ENCODE measurements at places on chromosomes 7 and 10.
A peak's percentile ranks its signal among the peaks of the same experiment; 100 is the strongest.

GRCh38 chr10:27223964-27224363, 16.6 kb downstream of the ACBD5 start:
- peak; percentile 12 for DNase-seq

- no peak for DNase-seq
These were observed 67.0 kb downstream of the PRLHR start for GRCh38 chr10:118528426-118528825.

GRCh38 chr7:68678196-68678595, 920.1 kb upstream of the AUTS2 start:
- no peak for DNase-seq

- DNase-seq: no peak
These were observed 491.1 kb upstream of the ZMIZ1 start for GRCh38 chr10:78577712-78578111.

DNA sequence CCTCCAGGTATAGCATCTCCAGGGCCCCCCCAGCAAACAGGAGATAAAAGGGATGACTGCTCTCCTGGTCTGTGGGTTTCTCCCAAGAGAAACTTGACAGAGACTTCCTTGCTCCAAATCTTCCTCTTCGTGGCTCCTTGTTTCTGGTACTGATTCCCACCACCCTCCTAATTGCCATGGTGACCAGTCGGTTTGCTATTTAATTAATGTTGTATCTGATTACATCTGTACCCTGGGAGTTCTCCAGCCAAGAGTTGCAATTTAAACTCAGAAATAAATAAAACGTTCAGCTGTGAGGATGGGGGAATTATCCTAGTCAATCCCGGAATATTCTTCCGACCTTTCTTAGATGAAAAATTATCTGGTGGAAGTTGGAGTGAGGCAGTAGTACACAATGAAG, 264.7 kb downstream of the PAXIP1 start:
- no peak for DNase-seq

- DNase-seq: no peak
These were observed 188.4 kb upstream of the IGFBP3 start for GRCh38 chr7:46109437-46109836.

- peak; percentile 21 for DNase-seq
These were observed 1.5 kb upstream of the KAT6B start for GRCh38 chr10:74824900-74825370.

DNA sequence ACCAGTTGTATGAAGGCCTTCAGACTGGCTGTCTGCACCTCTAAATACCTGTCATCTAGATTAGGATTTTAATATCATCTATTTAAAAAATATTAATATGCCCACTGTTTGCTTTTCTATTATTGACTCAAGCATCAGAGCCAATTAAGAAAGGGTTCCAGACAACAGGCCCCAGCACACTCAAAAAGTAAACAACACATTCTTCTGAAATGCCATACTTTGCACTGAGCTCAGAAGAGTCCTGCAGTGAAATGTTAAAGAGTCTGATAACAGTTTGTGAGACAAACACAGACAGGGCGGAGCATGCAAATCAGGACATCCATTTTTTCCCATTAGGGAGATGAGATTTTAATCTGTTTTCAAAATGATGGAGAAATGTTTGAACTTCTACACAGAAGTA, 45.9 kb upstream of the KLF6 start:
- no peak for DNase-seq

DNA sequence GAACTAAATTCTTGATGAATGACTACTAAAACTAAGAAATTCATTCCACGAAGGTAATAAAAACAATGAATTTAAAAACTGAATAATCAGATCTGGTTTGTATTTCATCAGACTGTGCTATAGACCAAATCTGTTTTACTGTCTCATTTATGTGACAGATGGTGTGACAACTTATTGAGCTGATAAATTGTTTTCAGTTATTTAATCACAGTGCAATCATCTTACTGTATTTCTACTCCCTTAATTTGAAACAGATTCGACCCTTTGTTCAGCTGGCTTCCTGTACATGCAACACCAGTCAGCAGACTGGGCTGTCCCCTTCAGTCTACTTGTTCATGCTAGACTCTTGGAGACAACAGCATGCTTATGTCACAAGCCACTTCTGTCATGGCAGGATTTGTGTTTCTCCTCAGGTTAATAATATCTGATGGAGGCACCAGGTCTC, 150.9 kb downstream of the MBL2 start:
- DNase-seq: no peak
